SW480 (cell line): ENCODE measurements at places on chromosomes 4 and X.

GRCh38 chr4:76036855-76037254 lies 985 bp upstream of the CXCL11 start:
- no peak for DNase-seq

DNA sequence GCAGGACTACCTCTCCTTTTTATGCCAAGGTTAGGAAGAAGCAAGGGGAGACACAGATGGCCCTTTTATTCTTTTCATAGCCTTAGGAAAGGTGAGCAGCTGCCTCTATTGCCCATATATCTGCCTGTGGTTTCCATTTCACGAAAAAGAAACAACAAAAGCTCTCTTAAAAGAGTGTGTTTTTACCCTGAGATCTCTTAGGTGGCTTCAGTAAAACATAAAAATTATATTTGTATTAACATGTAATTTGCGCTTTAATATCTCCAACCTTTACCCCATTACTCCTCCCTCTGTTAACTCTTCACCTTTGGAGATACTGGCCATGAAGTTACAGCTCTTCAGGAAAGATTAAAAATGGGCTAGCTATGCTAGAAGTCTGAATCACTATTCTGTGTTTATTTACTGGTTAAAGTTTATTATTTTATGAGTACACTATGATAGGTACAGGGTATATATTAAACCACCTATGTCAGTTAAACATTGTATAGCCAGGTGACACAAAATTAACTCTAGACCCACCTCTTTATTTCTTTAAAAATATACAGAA lies 15.0 kb upstream of the SULT1B1 start:
- DNase-seq, result no peak

DNA sequence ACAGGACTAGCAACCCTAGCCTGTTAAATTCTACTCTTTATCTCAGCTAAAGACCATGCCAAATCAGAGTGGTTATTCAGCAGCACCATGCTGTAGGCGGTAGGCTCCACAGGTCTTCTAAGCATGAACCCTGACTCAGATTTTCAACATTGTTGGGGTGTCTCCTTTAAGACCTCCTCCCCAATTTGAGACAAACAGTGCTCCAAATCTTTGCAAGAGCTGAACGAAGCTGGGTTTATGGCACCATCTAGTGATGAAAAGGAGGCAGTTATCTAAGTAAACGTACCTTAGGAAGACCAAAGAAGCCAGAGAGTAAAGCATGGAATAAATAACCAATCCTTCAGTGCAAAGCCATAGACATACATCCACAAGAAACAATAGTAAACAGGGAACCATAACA lies 334.5 kb upstream of the SLC7A11 start:
- DNase-seq, result peak; percentile 35

- DNase-seq, result no peak
Observed at GRCh38 chrX:72392042-72392441, 86.3 kb upstream of the CITED1 start.

DNA sequence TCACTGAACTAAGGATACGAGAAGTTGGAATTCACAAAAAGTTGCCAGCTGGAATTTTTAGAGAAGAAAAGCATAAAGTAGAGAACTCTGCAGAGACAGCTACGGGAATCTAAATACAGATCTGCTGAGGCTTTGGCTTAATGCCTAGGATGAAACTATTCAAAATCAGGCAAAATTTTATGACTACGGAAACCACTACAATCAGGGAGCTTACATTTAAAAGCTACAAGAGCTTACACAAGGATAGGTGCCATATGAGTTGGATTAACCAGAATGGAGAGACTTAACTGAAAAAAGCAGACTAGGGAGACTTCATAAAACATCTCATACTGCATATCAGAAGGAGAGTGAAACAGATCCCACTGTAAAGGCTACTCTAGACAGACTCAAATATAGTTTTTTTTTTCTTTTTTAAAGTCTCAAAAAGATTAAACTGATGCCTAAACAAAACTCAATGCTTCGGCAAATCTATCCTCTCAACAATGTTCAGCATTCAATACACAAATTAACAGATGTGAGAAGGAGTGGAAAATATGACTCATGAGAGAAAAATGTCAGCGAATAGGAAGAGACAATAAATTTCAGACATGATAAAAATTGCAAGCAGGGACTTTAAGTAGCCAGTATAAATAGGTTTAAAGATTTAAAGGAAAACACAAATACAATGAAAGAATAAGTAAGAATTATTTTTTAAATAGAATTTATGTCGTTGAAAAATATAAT lies 586.1 kb downstream of the FSTL5 start:
- DNase-seq, result peak; percentile 1

- no peak for DNase-seq
Observed at GRCh38 chr4:575281-576141, 584 bp downstream of the TMEM271 start.

DNA sequence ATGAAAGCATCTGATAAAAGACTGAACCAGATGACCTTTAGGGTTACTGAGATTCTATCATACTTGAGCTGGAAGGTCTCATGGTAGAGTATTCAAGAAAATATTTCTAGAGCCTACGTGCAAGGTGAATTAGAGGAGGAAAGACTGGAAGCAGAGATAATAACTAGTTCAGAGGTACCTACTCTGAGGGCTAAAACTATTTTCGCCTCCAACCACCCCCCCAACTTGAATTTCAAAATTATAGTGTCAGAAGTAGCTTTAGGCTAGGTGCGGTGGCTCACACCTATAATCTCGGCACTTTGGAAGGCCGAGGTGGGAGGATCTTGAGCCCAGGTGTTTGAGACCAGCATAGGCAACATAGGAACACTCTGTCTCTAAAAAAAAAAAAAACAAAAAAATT lies 30.9 kb downstream of the NLGN3 start:
- no peak for DNase-seq

- no peak for DNase-seq
Observed at GRCh38 chr4:78592088-78592783, 40.7 kb downstream of the ANXA3 start.

DNA sequence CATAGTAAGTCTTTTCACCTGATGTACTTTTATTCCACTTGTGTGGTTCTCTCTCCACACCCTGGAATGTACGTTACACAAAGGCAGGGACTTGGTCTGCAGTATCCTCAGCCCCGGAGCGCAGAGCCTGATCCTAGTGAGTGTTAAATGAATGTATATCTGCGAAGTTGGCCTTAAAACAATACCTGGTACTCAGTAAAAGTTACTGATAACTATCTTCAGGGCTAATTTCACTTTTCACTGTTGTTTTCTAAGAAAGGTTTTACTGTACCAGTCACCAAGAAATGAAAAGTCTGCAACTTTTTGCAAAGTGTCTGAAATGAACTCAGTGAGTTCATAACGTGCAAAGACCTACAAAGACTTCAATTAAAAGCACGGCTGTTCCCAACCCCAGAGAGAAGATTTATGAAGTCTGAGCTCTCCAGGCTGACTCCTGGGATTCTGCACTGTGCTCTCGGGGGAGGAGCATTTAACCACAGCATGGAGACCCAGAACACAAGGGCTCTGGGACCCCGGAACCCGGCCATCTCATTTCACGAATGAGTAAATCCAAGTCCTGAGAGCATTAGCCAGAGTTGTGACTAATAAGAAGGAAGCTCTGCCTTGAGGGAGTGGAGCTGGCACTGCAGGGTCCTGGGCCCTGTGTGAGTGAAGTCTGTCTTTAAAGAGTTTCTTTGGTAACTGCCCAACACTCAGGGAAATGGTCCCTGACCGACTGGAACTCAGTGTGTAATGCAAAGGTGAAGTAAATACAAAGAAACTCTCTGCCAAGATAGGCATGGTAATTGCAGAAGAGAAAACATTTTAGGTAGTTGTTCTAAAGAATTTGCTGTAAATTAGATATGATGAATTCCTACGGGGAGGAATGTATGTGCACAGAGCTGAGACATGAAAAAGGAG lies 165.8 kb downstream of the NSUN7 start:
- no peak for DNase-seq

- no peak for DNase-seq
Observed at GRCh38 chr4:3520276-3520675, 11.9 kb downstream of the LRPAP1 start.

DNA sequence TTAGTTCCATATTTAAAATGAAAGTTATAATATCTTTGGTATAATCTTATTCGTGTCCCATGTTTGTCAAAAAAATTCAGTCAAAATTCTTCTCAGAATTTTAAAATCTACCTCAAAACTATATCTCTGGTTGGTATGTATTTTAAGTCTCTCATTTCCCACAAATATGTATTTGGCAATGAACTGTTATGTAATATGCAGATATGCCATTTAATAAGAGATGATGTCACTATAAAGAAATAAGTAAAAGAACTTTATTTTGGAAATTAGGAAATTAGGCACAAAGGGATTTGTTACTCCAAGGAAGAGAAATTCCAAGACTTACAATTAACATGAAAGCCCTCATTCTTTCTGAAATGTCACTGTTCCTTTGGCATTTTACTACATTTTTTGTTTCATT lies 15.3 kb downstream of the SNCA start:
- DNase-seq, result no peak

- no peak for DNase-seq
Observed at GRCh38 chrX:68375803-68376202, 57.5 kb downstream of the OPHN1 start.

GRCh38 chr4:158624889-158625478 lies 46.7 kb downstream of the C4orf46 start:
- DNase-seq, result peak; percentile 62

DNA sequence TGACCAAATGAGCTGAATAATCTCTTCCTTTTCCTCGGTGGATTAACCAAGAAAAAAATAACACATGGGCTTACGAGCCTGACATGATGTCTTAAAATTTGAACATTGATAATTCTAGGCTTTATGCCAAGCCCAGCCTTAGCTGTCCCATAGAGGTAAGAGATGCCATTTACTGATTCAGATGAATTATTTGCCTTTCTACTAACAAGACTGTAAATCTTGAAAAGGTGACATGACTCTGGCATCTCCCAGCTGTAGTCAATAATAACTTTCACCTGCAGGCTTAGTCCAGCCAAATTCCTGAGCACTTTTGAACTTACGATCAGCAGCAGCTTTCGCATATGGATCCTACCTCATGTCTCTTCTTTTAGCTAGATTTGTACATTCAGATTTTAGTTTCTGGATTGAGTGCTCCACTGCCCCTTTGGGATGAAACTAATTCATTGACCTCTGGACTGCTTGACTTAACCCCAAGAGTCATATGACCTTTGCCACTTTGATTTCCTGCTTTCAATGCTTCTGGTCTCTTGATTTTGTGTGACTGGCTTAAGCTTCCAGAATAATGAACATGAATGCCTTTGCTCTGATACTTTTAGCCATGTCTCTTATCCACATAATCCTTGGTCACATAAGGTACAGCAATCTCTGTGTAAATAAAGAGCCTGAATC lies 876.4 kb upstream of the SLIT2 start:
- DNase-seq, result no peak

DNA sequence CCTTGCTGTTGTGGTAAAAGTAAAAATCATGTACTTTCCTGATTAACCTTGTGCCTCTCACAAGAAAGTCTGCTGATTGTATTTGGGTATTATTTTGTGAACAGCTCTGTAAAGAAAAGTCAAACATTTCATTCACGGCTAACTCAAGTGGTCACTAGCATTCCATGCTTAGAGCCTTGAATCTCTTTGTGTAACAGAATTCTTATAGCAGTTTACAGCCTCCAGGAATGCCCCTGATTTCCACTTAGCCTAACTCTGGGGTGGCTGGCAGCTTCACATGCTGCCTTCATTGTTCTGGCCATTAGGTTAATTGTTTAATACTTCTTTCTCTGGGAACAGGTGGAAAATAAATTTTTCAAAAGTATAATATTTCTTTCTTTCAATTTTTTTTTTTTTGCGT lies 226.7 kb downstream of the RBMX2 start:
- DNase-seq, result no peak

DNA sequence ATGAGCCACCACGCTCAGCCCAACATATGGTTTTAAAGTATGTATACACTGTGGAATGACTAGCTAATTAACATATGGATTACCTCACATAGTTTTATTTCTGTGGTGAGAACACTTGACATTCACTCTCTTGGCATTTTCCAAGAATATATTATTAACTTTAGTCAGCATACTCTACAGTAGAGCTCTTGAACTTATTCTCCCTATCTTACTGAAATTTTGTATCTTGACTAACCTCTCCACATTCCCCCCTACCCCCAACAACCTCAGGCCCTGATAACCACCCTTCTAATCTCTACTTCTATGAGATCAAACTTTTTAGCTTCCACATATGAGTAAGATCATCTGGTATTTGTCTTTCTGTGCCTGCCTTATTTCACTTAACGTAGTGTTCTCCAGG lies 38.6 kb upstream of the AGA start:
- DNase-seq, result no peak

- DNase-seq, result no peak
Observed at GRCh38 chr4:100746141-100746739, 228.4 kb upstream of the EMCN start.

DNA sequence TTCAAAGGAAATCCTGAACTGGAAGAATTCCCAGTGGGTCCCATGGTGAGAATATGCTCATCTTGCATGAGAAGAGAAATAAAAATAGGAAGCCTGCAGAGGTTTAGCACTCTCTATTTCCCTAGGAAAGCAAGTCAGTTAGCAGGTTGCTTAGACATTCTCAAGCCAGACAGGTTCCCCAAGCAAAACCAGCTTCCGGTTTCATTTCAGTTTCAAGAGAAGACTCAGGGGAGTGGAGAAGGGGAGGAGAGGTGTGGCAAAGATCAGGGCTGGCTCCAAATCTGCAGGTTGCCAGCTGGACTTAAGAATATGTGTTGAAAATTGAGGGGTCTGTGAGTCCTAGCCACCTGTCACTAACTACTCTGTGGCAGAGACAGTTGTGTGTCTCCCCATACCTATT lies 107.5 kb downstream of the CLNK start:
- no peak for DNase-seq

DNA sequence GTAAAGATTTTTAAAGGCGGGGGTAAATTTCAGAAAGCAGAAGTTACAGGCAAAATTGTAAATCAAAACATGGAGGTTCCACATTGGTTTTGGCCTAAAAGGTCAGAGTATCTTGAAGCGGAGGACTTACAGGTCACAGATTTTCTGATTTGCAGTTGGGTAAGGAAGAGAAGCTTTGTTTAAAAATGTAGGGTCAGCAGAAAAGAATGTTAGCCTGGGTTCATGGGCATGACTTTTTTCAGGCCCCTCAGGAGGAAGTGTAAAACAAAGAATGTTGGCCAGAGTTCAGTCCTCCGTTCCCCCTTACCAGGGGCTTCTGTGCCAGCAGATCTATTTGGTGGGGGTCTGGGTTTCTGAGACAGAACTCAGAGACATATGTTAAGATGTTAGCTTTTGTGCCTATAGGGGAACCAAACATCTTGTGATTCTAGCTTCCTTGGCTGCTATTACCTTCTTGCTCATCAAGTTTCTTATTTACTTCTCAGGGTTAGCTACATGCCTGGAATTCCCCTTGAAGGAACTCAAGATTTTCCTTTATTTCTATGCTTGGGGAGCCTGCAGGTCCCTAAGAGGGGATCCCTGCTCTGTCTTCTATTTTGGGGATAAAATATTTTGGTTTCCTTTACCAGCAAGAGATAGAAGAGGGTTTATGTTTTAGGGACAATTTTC lies 160.3 kb downstream of the ANK2 start:
- no peak for DNase-seq

DNA sequence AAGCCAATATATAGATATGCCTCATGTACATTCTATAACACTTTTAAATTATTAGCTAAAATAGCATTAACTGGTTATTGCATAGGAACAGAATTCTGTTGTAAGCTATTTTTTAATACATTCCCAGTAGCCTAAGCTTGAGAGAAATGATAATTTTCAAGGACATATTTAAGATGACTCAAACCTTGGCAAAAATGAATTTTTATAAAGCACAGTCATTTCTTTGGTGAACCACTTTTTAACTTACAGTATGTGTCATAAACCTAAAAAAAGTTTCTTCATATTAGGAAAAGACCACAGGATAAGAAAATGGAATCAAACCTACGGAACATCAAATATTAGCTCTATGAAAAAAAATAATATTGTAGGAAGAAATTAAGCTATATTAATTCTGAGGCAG lies 986.3 kb downstream of the STIM2 start:
- DNase-seq, result no peak
